Activated gamma-delta T cell treated with Interleukin-2 at 50 U/mL for 16 hours (primary cell): ENCODE measurements at places on chromosomes 1 and 21.

GRCh38 chr1:196302981-196303380 is 305.3 kb downstream of the KCNT2 start:
- no peak for DNase-seq

GRCh38 chr1:173937062-173937461 is 19.9 kb upstream of the SERPINC1 start:
- no peak for DNase-seq

GRCh38 chr21:36700971-36701755 is 2.2 kb downstream of the SIM2 start:
- DNase-seq, result no peak

GRCh38 chr1:28860332-28861073 is 48.5 kb downstream of the OPRD1 start:
- no peak for DNase-seq

GRCh38 chr1:175841738-175842187 is 98.4 kb upstream of the TNR start:
- no peak for DNase-seq

GRCh38 chr1:210910020-210910575 is 223.8 kb downstream of the KCNH1 start:
- DNase-seq, result no peak

GRCh38 chr1:2882966-2883696 is 81.6 kb upstream of the TTC34 start:
- DNase-seq, result no peak

DNA sequence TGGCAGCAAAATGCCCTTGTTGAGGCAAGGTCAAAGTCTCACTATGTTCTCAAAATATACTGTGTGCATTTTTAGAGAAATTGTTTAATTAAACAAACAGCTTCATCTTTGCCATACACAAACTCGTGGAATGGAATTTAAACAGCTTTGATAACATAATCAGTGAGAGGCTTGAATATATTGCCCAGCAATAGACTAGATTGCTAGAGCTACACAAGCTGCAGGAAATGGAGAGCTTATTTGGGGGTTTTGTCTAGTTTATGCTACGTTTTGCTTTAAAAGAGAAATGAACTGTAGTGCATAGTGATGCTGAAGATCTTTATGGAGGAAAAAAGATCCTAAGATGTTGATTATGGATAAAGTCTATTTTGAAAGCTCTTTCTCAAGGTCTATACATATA is 166.8 kb upstream of the HMCN1 start:
- no peak for DNase-seq
